ENCODE measurements at places on chromosomes 3 and 15.

DNA sequence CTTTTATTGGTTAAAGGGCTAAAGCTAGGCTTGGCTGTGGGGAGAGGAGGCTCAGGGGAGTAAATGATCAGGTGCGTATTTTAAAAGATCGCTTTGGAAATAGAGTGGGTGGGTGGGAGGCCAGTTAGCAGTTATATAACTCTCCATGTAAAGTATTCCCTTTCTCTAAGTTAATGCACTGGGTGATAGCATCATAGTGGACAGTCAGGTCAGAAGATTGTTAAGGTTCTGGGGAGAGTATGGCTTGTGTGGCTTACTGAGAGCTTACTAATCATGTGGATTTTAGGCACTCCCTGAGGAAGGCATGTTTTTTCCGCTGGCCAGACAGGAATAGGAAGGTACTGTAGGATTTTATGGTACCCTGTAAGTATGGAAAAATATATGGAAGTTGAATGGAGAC lies 6.3 kb upstream of the EIF3J start:
- DNase-seq = no peak
- H3K4me3 ChIP-seq = no peak overlapping the region
- H3K27ac ChIP-seq = peak overlapping the region; percentile 51
- H3K36me3 ChIP-seq = no peaks in the 10 kb centered on the region

- no peak overlapping the region for H3K4me3 ChIP-seq
- no peak overlapping the region for H3K27ac ChIP-seq
- H3K36me3 ChIP-seq = no peaks in the 10 kb centered on the region
- H3K4me1 ChIP-seq = peaks cover 6% of the 10 kb centered on the region
These were observed 50.5 kb downstream of the ANP32A start for GRCh38 chr15:68770216-68770615.

GRCh38 chr3:126338790-126339288 lies 18.4 kb downstream of the KLF15 start:
- H3K36me3 ChIP-seq = no peaks in the 10 kb centered on the region
- no peak overlapping the region for H3K27ac ChIP-seq
- H3K4me1 ChIP-seq = no peaks in the 10 kb centered on the region
- DNase-seq = no peak

GRCh38 chr15:72764656-72765055 lies 18.9 kb downstream of the ADPGK start:
- no peak overlapping the region for H3K27ac ChIP-seq
- H3K4me3 ChIP-seq = no peak overlapping the region
- no peaks in the 10 kb centered on the region for H3K27me3 ChIP-seq
- no peak for DNase-seq
- H3K4me1 ChIP-seq = peaks cover 7% of the 10 kb centered on the region

DNA sequence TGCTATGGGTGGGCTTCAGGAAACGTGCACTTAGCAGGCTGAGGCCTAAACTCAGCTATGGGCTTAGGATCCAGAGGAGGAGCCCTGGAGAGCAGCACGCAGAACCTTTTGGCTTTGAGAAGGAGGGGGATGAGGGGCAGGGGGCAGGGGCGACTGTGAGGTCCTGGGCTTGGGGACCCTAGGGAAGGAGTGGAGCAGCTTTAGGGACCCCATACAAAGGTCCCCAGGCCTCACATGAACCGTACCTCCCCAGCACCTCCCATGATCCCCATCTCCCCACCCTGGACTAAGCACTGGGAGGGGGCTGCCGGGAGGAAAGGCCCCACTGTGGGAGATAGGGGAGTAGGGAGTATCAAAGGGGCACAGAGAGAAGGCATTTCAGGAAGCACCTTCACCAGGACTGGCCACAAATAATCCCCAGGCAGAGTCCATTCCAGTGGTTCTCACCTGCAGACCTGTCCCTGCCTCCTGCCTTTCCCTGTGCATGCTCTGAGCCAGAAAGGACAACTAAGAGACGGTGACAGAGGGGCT lies 62.0 kb upstream of the KLF13 start:
- H3K27me3 ChIP-seq = no peaks in the 10 kb centered on the region
- peak overlapping the region; percentile 83 for H3K4me3 ChIP-seq
- H3K4me1 ChIP-seq = peaks cover 68% of the 10 kb centered on the region
- peak overlapping the region; percentile 95 for H3K27ac ChIP-seq
- H3K36me3 ChIP-seq = no peaks in the 10 kb centered on the region

GRCh38 chr15:90994059-90994416 lies 297 bp downstream of the PRC1 start:
- H3K4me3 ChIP-seq = peak overlapping the region; percentile 100
- peak; percentile 8 for DNase-seq
- peak overlapping the region; percentile 95 for H3K27ac ChIP-seq
- H3K27me3 ChIP-seq = no peaks in the 10 kb centered on the region
- H3K4me1 ChIP-seq = peaks cover 15% of the 10 kb centered on the region

DNA sequence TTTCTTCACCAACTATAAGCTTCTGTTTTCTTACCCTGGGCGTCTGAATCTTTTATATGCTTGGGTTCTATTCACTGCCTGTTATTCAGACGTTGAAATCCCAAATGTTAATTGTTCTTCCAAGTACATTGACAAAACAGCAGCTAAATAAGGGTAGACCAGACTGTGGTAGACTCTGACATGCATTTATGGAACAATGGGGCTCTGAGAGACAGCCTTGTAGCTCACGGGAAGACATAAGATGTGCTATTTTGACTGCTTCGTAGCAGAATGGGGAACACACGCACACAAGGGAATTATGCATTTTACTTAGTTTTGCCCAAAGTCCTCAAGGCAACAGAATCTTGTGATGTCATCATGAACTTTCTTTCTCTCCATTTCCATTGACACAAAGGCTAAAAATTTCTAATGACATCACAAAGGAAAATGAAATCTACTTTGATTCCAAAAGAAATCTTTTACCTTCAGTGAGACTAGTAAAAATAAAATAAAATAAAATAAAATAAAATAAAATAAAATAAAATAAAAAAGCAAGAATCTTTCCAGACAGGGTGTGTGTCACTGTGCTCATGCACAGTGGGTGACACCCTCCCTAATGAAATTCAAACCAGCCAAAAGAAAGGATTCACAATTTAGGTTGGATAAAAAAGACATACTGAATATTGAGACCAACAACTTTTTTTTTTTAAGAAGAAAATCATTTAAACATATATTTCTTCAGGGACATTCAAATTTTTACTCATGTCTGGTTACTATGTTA lies 346.6 kb downstream of the ZBTB20 start:
- no peaks in the 10 kb centered on the region for H3K27me3 ChIP-seq
- peaks cover 10% of the 10 kb centered on the region for H3K36me3 ChIP-seq
- no peak for DNase-seq

DNA sequence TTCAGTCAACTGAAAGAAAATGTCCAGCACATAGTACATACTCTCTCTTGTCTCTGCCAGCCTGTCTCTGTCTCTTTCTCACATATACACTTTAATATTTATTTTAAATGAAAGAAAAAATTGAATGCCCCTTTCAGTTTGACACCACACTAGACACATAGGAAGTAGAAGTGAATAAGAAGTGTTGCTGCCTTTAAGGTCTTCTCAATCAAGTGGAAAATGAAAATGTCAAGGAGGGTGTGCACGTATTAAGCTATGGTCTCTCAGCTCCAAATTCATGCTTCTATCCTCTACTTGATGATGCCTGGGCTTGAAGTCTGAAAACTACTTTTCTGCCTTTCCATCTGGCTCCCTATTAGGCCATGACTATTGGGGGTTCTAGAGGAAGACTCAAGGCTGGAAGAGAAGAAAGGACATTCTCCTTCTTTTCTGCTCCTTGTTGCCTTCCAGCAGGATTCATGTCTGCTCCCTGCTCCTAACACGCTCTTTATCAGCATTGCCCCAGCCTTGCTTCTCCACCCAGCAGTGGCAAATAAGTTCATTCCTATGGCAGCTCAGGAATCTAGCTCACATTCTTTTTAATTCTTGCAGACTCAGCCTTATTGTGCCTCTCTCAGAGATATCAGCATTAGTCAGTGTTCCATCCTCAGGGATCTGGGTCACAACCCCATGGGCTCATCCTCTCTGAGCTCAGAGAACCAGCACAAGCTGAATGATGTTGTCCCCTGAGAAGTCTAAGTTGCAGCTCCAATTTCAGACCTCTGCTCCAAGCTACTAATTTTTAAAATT lies 609.1 kb upstream of the GRM7 start:
- H3K4me3 ChIP-seq = no peak overlapping the region
- no peaks in the 10 kb centered on the region for H3K27me3 ChIP-seq
- no peaks in the 10 kb centered on the region for H3K4me1 ChIP-seq
- no peak overlapping the region for H3K27ac ChIP-seq

- H3K27ac ChIP-seq = no peak overlapping the region
- H3K27me3 ChIP-seq = peaks cover 12% of the 10 kb centered on the region
- no peaks in the 10 kb centered on the region for H3K36me3 ChIP-seq
- no peaks in the 10 kb centered on the region for H3K4me1 ChIP-seq
These were observed 259.6 kb upstream of the UBE2E1 start for GRCh38 chr3:23546181-23546580.

DNA sequence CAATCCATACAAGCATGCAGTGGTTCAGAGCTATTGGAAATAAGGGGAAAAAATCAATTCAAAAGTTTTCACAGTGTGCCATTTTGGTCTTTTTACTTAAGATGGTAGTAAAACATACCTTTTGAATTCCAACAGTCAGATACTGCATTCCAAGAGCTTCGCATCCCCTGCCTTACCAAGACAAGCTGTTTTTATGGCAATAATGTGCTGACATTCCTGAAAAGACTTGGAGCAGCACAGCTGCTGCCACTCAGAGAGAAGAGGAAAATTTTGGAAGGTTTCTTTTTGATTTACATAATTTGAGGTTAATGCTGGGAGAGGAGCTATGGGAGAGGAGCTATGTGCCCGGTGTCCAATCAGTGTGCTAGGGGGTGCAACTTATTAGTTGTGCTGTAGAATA lies 148.3 kb downstream of the FEZF2 start:
- H3K36me3 ChIP-seq = peaks cover 2% of the 10 kb centered on the region
- H3K27me3 ChIP-seq = no peaks in the 10 kb centered on the region
- no peak overlapping the region for H3K4me3 ChIP-seq
- H3K4me1 ChIP-seq = no peaks in the 10 kb centered on the region
- no peak overlapping the region for H3K27ac ChIP-seq

- no peaks in the 10 kb centered on the region for H3K36me3 ChIP-seq
- no peak for DNase-seq
- H3K4me1 ChIP-seq = no peaks in the 10 kb centered on the region
These were observed 239.3 kb upstream of the ZNF717 start for GRCh38 chr3:76024640-76025039.
